ENCODE measurements at places on chromosomes 5 and 9. TPM values are rescaled to one million over a fixed set of nuclear protein-coding genes. Genes with fewer than 3 reads are reported as not detected.

DNA sequence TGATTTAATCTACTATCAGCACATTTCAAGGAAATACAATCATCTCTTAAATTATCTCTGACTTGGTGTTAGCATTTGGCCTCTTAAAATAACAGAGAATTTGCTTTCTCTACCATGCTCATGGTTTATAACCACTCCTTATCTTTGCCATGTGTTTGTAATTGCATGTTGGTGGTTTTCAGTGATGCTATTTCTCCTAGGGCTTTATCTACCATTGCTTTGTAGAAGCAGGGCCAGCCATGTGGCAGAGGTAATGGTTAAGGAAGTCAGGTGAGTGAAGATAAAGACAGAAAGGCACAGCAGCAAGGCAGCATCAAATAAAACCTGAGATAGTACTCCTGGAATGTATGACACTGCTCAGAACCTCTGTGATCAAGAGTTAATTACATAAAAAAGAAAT lies 206.2 kb downstream of the FER start:
- DNase-seq: no peak

- no peak for DNase-seq
Observed at GRCh38 chr5:15495026-15495425, 5.0 kb upstream of the FBXL7 start.

- DNase-seq: no peak
Observed at GRCh38 chr9:102273952-102274351, 535.5 kb upstream of the GRIN3A start.

DNA sequence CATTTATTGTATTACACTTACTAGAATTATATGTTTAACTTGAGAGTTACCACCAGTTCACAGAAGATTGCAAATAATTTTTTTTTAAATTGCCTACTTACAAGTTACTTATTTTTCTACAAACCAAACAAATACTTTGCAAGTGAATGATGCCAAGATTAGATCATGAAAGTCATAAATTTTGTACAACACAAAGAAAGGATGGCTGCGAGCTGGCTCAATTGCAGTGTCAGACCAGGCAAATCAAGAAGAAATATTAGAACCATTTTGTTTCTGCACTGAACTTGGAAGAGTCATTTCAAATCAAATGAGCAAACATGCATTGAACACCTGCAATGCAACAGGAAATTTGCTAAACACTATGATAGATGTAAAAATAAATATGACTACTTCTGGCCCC lies 97.3 kb downstream of the PLCXD3 start:
- DNase-seq: no peak

DNA sequence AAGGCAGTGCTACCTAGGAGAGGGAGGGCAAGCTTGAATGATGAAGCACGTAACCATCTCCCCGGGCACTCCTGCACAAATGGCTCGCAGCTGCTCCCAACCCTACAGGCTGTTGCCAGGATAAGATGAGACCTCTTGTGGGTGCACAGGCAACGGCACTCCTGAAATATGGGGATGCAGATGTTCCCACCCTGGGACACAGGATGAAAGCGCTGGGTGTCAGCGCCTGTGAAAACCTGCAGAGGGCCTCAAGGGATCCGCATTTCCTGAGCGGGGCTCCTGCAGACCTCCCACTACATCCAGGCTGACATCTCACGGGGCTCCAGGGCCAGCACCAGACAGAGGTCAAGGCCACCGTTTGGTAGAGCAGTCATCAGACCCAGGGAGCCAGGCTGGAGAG lies 60.7 kb downstream of the SMIM23 start:
- DNase-seq: no peak

The TPRN gene
- 15.8 TPM for total RNA-seq

DNA sequence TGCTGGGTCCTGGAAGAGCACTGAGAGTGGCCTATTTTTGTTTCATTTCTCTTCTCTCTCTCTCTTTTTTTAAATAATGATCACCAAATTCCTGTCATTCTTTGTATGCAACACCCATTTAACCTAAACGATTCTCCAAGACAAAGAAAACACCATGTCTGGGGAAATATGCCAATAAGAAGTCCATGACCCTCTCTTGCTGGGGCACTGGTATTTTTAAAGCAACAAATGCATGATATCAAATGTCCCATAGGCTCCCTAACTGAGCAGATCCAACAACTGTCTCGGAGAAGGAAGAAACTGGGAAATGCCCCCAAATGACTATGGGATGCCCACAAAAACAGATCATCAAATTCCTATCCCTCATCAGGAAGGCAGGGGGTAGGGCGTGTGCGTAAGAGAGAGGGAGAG lies 567.4 kb downstream of the CCDC171 start:
- no peak for DNase-seq

- DNase-seq: no peak
Observed at GRCh38 chr5:103263054-103263453, 4.5 kb downstream of the MACIR start.

- DNase-seq: no peak
Observed at GRCh38 chr9:104092192-104092591, 1.9 kb upstream of the SMC2 start.

DNA sequence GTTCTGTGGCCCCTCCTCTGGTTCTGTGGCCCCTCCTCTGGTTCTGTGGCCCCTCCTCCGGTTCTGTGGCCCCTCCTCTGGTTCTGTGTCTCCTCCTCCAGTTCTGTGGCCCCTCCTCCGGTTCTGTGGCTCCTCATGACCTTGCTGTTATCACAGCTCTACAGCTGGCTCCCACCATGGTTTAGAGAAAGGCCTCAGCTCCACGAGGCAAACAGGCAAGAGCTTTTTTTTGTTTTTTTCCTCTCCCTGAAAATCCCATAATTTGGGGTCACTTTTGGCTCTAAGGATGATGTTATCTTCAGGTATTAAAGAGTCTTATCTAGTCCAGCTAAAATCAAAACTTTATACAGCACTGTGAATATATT lies 31.8 kb downstream of the C5orf15 start:
- peak; percentile 72 for DNase-seq

DNA sequence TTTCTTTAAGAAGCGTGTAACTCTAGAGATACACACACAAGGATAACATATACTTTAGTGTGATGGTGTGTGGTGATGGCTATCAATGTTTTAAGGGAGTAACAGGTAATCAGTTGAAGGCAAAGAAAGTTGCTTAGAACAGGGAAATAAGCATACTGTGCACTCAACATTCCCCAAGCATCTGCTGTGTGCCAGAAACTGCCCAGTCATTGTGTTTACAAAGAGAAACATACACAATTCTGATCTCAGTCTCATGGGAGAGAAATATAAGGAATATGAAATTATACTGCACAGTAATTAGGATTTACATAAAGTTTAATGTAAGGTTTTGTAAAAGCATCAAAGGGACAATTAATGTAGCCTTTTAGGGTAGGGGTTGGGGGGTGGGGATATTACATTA lies 224.1 kb upstream of the TYRP1 start:
- DNase-seq: no peak

- no peak for DNase-seq
Observed at GRCh38 chr5:90135779-90136378, 273.7 kb downstream of the CETN3 start.

DNA sequence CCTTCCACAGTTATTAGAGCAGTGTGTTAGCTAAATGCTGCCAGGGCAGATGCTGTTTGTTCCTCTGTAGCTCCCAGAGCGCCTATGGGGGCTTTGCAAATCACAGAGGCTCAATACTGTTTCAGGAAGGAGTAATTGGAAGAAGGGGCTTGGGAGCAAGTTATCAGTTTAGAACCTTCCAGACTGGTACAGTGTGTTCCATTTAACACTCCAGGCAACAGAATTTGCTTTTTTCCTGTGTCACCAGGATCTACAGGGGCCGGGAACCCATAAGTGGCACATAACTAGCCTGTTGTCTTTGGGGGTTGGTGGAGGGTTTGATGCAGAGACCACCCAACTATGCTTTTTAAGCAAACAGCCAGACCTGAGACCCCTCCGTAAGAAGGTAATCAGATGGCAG lies 307.3 kb upstream of the KCNN2 start:
- no peak for DNase-seq

DNA sequence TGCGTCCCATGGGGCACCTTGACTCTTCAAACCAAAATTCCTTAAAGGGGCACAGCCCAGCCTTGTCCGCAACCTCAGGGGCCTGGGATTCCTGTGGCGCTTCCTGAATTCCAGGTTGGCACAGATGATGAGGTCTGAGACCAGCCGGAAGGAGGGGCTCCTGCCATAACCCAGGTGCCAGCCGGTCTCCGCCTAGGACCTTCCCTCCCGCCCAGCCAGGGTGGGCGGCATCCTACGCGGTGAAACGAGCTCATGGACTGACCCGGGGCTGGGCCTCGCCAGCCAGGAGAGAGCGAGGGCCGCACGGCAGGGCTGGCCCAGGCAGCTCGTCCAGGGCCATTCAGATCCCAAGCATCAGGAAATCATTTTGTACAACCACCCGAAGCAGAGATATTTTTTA lies 23.0 kb downstream of the AMBP start:
- peak; percentile 17 for DNase-seq

DNA sequence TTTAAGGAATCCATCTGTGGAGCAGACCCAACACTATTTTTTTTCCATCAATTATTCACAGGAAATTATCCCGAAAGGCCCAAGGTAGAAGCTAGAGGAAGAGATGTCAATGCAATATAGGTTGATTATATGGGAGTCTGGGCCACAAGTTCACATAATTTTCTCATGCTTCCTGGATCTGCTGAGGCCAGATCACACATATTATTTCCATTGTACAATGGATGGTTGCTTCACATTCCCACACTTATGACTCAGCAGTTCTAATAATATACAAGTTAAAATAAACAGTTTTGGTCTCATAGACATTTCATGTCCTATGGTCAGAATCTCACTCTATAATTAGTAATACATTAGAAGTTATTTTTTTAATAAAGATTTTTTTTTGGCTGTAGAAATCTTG lies 66.0 kb upstream of the PTPRD start:
- DNase-seq: no peak

DNA sequence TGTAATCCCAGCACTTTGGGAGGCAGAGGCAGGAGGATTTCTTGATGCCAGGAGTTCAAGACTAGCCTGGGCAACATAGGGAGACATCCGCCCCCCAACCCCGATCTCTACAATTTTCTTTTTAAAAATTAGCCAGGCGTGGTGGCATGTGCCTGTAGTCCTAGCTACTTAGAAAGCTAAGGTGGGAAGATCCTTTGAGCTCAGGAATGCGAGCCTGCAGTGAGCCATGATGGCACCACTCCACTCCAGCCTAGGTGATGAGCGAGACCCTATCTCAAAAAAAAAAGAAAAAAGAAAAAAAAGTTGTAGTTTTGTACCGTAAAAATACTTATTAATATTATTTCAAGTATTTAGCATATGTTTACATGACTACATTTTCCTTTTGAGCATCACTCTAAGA lies 29.3 kb downstream of the TSSK1B start:
- DNase-seq: no peak

The DND1 gene
- 0.92 TPM for total RNA-seq

The PCDHA7 gene
- 0.05 TPM for total RNA-seq

DNA sequence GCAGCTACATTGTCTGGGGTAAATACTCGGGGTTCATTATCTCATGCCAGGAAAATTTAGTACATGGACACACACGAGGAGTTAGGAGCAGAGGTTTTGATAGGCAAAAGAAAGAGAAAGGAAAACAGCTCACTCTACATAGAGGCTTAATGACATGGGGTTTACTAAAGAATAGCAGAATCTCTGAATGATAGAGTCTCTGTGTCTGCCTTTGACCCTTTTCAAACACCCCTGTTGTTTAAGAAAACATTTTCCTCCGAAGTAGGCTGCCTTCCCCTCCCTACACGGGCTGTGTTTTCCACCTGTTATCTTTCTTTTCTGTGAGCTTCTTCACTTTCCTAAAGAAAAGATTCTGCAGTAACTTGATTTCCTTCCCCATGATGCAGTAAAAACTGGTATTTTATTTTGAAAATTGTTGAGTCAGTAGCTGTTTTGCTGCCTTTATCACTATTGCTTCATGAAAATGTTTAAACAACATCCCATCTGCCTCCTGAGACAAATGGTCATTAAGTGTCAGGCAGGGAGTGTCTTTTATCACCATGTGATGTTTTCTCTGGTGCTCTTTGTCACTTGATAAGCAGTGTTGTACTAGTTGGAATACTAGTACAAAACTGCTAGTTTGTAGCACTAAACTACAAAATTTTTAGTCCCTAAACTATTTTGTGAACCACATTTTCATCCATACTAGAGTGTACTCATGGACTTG lies 76.6 kb downstream of the PPIC start:
- DNase-seq: no peak

The GPR150 gene
- total RNA-seq: not detected

DNA sequence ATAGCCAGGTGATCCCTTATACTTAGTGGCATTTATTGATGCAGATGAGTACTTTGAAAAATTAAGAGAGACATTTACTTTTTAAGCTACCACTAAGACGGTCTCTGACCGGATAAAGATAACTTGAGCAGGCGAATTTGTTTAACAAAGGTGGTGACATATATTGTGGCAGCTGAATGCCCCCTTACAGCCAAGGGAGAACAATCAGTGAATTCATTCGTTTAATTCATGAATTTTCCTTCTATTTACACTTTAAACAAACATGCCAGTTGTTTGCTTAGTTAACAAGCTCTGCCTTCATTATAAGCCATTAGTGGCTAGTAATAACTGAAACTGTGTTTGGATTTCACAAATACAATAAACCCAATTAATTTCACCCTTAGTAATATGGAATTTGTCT lies 187.1 kb downstream of the AOPEP start:
- DNase-seq: no peak

DNA sequence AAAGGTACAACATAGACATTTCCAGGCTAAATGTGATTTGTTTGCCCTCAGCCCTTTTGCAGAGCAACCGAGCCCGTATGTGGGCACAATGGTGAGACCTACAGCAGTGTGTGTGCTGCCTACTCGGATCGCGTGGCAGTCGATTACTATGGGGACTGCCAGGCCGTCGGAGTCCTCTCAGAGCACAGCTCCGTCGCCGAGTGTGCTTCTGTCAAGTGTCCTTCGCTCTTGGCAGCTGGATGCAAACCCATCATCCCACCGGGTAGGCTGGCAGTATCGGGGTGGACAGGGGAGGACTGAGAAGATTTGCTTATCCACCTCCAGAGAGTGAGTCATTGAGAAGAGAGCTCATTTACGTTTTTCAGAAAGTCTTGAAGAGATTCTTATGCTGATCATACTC lies 17.8 kb upstream of the GLIPR2 start:
- no peak for DNase-seq

- no peak for DNase-seq
Observed at GRCh38 chr5:89087551-89088318, 204.8 kb upstream of the MEF2C start.

The PGM5 gene
- total RNA-seq: 8.5 TPM

The PCDHB14 gene
- total RNA-seq: 0.42 TPM

- DNase-seq: no peak
Observed at GRCh38 chr5:115360046-115360685, 63.7 kb upstream of the CCDC112 start.

GRCh38 chr5:124457901-124458300 lies 288.5 kb downstream of the ZNF608 start:
- no peak for DNase-seq

- DNase-seq: no peak
Observed at GRCh38 chr5:155082401-155082800, 68.8 kb downstream of the KIF4B start.

DNA sequence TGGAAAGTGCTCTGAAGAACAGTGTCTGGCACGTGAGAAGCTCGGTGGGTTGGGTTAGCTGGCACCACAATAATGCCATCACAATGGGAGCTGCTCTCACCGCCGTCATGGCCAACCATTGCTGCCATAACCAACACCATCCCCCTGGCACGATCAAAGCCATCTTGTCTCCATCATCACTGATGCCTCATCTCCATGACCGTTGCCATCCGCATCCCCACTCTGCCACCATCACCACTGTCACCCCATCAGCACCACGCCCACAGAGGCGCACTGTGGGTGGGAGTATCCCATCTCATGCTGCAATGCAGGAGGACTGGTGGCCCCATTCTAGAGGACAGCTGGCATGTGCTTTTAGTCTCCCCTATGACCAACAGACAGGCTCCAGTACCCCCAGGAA lies 23.7 kb downstream of the NR5A1 start:
- no peak for DNase-seq

Measured in liver (tissue), 10 donors.